ENCODE measurements at places on chromosomes 2 and 18. TPM values are rescaled to one million over a fixed set of nuclear protein-coding genes. Genes with fewer than 3 reads are reported as not detected.

GRCh38 chr2:3148716-3149115, 228.9 kb downstream of the EIPR1 start:
- peaks cover 6% of the 10 kb centered on the region for H3K36me3 ChIP-seq
- H3K27me3 ChIP-seq = no peaks in the 10 kb centered on the region
- no peaks in the 10 kb centered on the region for H3K4me1 ChIP-seq
- H3K4me3 ChIP-seq = no peak overlapping the region
- H3K27ac ChIP-seq = no peak overlapping the region
- DNase-seq = no peak

GRCh38 chr2:59733970-59734369, 819.5 kb downstream of the BCL11A start:
- no peaks in the 10 kb centered on the region for H3K4me1 ChIP-seq
- no peaks in the 10 kb centered on the region for H3K36me3 ChIP-seq
- no peaks in the 10 kb centered on the region for H3K27me3 ChIP-seq
- H3K4me3 ChIP-seq = no peak overlapping the region
- no peak overlapping the region for H3K27ac ChIP-seq
- DNase-seq = no peak

DNA sequence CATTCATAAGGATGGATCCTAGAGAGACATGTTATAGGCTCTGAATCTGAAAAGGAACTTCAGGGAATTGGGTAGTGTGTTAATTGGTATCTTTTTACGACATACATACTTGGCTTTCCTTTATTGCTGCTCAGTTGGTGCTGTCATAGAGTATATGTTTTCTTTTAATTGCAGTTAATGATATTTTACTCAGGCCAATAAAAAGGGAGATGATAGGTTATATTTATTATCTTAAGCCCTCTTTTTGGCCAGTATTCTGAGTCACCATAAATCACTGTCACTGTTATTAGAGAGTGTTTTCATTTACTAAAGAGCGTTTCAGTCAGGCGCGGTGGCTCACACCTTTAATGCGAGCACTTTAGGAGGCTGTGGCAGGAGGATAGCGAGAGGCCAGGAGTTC, 47.6 kb downstream of the RALBP1 start:
- no peak for DNase-seq
- no peaks in the 10 kb centered on the region for H3K27me3 ChIP-seq
- H3K4me1 ChIP-seq = no peaks in the 10 kb centered on the region
- H3K36me3 ChIP-seq = peaks cover 54% of the 10 kb centered on the region

GRCh38 chr2:189008555-189009262, 34.5 kb downstream of the COL3A1 start:
- H3K36me3 ChIP-seq = no peaks in the 10 kb centered on the region
- no peak overlapping the region for H3K4me3 ChIP-seq
- no peaks in the 10 kb centered on the region for H3K4me1 ChIP-seq
- no peaks in the 10 kb centered on the region for H3K27me3 ChIP-seq
- DNase-seq = no peak

- H3K4me3 ChIP-seq = no peak overlapping the region
- no peak for DNase-seq
- H3K36me3 ChIP-seq = no peaks in the 10 kb centered on the region
Measured at GRCh38 chr2:11411768-11412448, 54.1 kb downstream of the E2F6 start.

- peaks cover 78% of the 10 kb centered on the region for H3K4me1 ChIP-seq
- no peak for DNase-seq
- no peak overlapping the region for H3K4me3 ChIP-seq
- no peaks in the 10 kb centered on the region for H3K27me3 ChIP-seq
- no peaks in the 10 kb centered on the region for H3K36me3 ChIP-seq
Measured at GRCh38 chr2:8539743-8540551, 141.9 kb upstream of the ID2 start.

- no peak for DNase-seq
- H3K27ac ChIP-seq = no peak overlapping the region
- no peak overlapping the region for H3K4me3 ChIP-seq
- H3K36me3 ChIP-seq = no peaks in the 10 kb centered on the region
- peaks cover 7% of the 10 kb centered on the region for H3K4me1 ChIP-seq
Measured at GRCh38 chr2:224407241-224407701, 5.4 kb upstream of the FAM124B start.

DNA sequence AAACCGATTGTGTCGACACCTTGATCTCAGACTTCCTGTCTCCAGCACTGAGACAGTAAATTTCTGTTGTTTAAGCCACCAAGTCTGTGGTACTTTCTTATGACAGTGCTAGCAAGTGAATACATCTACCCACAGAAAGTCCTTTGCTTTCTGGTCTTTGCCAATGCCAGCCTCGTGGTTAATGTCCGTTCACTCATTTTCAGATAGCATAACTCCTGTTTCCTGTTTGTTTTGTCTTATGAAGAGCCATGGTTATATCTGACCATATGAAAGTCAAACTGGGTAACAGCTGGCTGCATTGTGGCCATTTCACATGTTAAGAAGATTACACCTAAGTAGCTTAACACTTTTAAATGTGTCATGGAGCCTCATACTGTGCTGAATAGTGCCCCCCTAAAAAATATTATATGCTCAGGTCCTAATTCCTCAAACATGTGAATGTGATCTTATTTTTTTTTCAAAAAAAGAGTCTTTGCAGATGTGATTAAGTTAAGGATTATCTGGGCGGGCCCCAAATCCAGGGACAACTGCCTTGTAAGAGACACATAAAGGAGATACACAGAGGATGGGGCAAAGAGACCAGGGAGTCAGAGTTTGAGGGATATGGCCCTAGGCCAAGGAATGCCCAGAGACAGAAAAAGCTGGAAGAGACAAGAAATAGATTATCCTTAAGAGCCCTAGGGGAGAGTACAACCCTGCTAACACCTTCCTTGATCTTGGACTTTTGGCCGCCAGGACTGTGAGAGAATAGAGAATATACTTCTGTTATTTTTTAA, 118.0 kb downstream of the KCNE4 start:
- no peak overlapping the region for H3K27ac ChIP-seq
- no peaks in the 10 kb centered on the region for H3K27me3 ChIP-seq
- no peak overlapping the region for H3K4me3 ChIP-seq
- no peaks in the 10 kb centered on the region for H3K4me1 ChIP-seq
- no peak for DNase-seq

Gene USP37
- total RNA-seq = 22.9 TPM

Gene B3GNT7
- 0.30 TPM for total RNA-seq

Gene SLC19A3
- total RNA-seq = 0.15 TPM

Gene SPDYA
- 3.0 TPM for total RNA-seq

Gene SCG2
- not detected for total RNA-seq

Gene TNFRSF11A
- total RNA-seq = 4.6 TPM

Gene PNO1
- total RNA-seq = 26.5 TPM
